ENCODE measurements at places on chromosomes 6 and 20.

- DNase-seq, result no peak
Measured at GRCh38 chr20:34301587-34302311, 1.4 kb downstream of the AHCY start.

DNA sequence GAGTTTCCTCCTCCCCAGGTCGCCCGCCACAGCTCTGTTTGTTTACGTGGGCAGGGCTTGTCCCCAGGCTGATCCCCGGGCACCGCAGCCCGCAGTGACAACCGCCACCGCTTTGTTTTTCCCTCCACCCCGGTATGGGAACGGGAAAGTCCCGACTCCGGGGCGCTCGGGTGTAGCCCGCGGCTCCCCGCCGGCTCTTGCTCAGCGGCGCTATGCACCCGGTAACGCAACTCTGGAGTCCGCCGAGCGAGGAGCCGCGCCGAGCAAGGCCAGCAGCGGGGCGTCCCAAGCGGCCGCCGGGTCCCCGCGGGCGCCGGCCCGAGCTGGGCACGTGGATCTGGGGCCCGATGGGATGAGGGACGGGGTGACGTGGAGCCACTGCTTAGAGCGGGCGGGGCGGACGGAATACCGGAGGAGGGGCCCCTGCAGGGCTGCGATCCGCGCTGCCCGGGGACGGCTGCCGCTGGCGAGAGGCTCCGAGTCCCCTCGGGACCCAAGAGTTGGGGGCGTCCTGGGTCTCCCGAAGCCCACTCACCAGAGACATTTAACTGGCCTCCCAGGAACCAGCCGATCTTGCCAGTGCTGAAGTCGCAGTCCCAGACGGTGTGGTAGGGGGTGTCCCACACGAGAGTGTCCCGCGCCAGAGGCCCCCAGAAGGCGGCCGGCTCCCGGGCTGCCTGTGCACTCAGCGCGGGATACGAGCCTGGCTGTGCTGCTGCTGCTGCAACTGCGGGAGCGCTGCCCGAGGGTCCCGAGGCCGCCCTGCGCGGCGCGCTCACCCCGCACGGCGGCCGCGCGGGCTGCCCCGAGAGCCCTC, 497 bp downstream of the ACSS1 start:
- peak; percentile 78 for DNase-seq

- no peak for DNase-seq
Measured at GRCh38 chr20:51104960-51105920, 82.3 kb upstream of the KCNG1 start.

DNA sequence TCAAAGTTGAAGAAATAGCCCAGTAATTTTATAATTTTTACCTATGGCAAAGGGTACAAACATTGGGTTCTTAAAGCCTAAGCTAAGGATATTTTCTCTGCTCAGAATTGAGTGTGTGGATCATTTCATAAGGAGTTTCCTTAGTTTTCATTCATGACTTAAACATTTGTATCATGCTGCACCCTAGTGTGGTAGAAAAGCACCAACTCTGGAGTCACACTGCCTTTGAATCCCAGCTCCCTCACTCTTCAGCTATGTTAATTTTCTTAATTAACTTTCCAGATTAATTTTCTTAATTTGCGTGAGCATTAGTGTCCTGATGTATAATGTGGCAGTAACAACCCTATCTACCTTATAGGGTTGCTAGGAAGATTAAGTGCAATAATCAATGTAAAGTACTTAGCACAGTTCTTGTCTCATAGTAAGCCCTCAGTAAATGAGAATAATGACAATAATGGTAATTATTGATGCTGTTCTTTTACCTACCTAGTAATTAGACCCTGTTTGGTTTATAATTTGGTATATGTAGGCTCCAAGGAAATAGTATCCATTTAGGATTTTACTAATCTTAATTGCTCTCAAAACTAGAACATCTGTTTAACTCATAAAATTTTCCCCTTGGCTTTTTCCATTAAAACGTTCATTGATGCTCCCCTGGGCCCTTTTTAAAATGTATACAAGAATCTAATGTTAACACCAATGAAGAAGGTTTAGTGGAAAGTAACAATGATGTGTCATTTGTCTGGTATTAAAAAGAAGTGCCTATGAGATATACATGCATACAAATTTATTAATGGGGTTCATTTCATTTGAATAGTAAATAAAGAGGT, 31.6 kb downstream of the DSE start:
- DNase-seq, result no peak

- no peak for DNase-seq
Measured at GRCh38 chr20:61322151-61322865, 70.2 kb downstream of the CDH4 start.

DNA sequence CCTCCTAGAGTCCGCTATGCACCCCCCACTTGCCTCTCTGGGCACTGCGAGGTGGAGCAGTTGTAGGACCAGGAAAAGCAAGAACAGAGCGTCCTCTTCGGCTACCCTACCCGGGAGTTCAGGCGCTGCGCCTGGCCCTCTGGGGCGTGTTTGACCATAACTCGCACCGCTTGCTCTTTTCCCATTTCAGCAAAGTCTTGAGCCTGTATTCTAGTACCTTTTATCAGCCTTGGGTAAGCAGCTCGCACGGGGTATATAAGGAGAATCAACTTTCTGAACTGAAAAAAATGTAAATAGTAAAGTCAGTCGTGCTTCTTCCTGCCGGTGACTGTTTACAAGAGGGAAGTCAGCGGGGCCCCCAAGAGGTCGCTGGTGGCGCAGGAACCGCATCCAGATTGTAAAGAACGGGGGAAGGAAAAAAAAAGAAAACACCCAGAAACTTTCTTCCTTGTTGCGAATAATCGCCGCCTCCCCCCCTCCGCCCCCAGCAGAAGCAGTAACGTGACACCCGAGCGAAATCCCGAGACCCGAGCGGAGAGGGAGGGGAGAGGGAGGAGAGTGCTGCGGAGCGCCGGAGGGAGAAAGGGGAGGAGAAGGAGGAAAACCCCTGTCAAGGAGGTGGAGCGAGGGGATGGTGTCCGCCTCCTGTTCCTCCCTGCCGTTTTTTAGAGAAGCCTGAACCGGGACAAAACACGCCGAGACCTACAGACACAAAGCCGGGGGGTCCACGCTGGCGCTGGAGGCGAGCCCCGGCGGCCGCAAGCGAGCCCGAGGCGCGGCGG, at the start of gene UST:
Gene UST (plus strand): TSS at position 668 of the 782 bp plus-strand sequence. CDS start 401 bp downstream, outside the sequence.
- peak; percentile 82 for DNase-seq

- peak; percentile 43 for DNase-seq
Measured at GRCh38 chr6:31896856-31897611, 464 bp downstream of the EHMT2 start.

DNA sequence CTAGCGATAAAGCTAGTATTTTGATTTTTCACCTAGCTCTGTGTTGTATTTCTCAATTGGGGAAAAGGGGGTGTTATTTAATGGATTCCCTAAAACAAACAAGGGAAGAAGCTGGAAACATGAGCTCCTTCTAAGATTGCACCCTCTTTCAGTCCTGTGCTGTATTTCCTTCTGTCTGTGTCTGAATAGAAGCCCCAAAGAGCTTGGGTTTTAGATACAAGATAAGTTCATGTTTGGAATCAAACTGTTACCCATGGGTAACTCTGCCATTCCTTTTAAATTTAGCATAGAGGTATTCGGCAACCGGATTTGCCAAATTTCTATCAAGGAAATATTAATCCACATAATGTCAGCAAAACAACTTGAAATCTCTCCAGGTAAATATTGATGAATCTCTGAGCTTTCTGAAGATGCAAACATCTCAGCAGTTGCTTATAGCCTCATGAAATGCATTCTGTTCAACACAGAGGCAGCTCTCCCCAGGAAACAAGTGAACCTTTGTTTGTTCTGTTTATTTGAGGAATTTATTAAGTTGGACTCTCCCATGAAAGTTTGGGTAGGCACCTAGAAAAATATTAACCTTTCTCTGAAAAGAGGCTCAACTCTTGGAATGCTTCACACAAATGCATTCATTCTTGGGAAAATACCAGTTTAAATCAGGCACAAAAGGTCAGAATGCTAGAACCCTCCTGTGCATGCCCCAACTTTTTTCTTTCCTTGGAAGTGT, 9.9 kb upstream of the SCGN start:
- no peak for DNase-seq

GRCh38 chr20:46357030-46357514, 48.8 kb upstream of the CDH22 start:
- DNase-seq, result peak; percentile 8

DNA sequence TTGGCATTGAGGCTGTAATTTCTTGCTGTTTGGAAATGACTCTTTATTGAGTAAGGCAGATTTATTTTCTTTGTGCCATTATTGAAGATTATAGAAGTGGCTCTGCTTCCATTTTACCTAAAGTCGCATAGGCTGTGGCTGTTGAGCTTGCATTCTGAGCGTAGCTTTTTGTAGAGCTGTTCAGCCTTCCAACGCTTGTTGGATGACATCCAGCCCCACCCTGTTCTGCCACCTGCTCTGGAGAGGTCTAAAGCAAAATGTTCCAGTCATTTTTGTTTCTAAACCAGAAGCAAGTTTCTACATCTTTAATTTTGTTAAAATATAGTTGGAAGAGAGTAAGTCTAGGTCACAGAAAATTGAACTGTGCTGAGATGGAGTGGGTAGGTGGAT, 24.4 kb downstream of the UST start:
- no peak for DNase-seq

DNA sequence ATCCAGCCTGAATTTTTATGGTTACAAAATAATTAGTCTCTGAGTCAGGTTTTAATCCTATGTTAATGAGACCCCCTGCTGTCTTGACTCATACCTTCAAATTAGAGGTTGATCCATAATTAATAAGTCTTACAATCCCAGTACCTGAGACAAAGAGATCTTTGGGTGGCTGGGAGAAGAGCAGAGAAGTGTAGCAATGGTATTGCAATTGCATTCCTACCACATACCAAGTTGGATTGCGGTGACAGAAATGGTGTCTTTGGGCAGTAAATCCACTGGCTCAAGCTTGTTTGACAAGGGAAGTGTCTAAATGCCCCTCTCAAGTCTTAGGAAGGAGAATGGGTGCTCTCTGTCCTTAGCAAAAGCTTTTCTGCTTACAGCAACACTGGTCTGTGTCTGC, 150.4 kb downstream of the BTBD3 start:
- DNase-seq, result no peak

DNA sequence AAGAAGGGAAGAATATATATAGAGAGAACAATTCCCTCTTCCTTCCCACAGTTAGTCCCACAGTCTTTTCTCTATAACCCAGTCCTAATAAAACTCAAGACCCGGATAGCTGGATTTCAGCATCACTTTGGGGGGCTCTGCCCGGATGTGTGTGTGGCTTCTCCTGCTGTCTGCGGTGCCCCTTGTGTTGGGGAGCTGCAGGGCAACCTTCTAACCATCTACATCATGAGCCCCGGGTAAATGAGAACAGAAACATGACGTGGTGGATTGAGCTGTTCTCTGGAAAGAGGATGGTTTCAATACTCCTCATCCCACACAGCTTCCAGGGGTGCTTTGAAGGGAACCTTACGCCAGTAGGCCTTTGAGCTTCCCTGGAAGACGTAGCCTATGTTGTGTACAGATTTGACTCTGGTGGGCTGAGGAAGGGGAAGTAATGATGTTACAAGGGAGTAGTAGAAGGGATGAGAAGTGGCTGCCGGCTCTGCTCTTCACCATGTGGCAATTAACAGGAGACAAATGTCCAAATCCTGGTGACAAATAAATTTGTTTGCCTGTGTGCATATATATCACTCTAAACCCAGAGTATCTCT, 13.5 kb upstream of the PRDM1 start:
- no peak for DNase-seq

DNA sequence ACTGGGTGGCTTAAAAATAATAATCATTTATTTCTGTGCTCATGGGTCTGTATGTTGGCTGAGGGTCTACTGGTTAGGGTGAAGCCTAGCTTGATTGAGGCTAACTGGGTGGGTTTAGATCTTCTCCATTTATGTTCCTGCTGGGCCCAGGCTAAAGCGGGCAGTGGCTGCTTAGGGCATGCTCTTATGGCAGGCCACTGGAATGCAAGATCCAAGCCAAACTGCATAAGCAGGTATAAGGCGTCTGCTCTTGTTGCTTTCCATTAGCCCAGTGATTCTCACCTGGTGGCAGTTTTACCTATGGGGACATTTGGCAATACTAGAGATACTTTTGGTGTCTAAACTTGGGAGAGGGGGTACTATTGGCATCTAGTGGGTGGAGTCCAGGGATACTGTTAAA, 44.5 kb downstream of the QKI start:
- DNase-seq, result no peak
